Activated naive CD4-positive, alpha-beta T cell treated with anti-CD3 and anti-CD28 coated beads for 36 hours (primary cell): ENCODE measurements at places on chromosomes 7 and 10. TPM values are rescaled to one million over a fixed set of nuclear protein-coding genes. Genes with fewer than 3 reads are reported as not detected.

GRCh38 chr7:107936312-107936711 lies 45.3 kb downstream of the DLD start:
- H3K4me1 ChIP-seq = peaks cover 16% of the 10 kb centered on the region
- H3K36me3 ChIP-seq = peaks cover 3% of the 10 kb centered on the region
- H3K4me3 ChIP-seq = no peak overlapping the region
- DNase-seq = no peak
- H3K27ac ChIP-seq = no peak overlapping the region

DNA sequence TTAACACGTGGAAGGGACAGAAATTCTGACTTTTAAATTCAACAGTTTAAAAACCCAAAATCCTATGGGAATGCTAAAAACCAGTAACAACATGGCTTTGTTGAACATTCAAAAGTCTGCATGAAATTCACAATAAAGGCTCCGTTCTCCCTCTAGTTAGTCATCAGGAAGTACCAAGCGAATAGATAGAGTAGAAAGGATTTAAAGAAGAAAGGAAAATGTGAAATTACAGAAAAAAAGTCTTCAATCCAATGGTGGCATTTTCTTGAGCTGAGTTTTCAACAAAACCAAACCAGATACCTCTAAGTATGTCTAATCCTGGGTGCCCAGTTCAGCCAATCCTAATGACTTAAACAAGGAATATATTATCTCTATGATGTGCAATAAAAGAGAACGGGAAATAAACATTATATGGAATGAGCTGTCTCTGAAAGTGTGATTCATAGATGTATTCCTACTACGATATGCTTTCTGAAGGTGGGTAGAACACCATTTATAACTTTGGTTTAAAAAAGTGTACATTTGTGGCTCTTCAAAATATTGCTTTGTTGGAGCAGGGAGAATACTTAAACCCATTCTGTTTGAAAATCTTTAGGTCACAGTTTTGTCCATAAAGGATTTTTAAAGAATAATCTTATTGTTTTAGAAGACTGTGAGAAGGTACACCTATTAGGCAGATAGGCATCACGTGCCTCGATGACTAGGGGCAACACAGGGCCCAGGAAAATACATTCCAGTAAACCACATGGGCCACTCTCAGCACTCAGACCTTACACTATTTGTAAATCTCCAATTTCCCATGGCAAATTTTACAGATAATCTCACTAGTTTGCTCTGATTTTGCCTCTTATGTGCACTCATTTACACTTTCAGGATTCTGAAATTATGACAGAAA lies 87.7 kb downstream of the CUBN start:
- peaks cover 2% of the 10 kb centered on the region for H3K4me1 ChIP-seq
- H3K4me3 ChIP-seq = no peak overlapping the region
- no peak overlapping the region for H3K27ac ChIP-seq
- no peaks in the 10 kb centered on the region for H3K27me3 ChIP-seq
- no peak for DNase-seq

- H3K4me1 ChIP-seq = no peaks in the 10 kb centered on the region
- DNase-seq = no peak
- H3K36me3 ChIP-seq = no peaks in the 10 kb centered on the region
- peaks cover 11% of the 10 kb centered on the region for H3K27me3 ChIP-seq
These were observed 7.8 kb upstream of the ADCY1 start for GRCh38 chr7:45566386-45566785.

- no peak overlapping the region for H3K27ac ChIP-seq
- no peak overlapping the region for H3K4me3 ChIP-seq
- no peaks in the 10 kb centered on the region for H3K4me1 ChIP-seq
- H3K27me3 ChIP-seq = peaks cover 20% of the 10 kb centered on the region
These were observed 27.1 kb upstream of the SLC35B4 start for GRCh38 chr7:134343796-134344195.

- no peak overlapping the region for H3K27ac ChIP-seq
- H3K27me3 ChIP-seq = no peaks in the 10 kb centered on the region
- H3K4me1 ChIP-seq = peaks cover 17% of the 10 kb centered on the region
- peaks cover 40% of the 10 kb centered on the region for H3K36me3 ChIP-seq
- DNase-seq = no peak
These were observed 58.0 kb downstream of the IPMK start for GRCh38 chr10:58209669-58210068.

DNA sequence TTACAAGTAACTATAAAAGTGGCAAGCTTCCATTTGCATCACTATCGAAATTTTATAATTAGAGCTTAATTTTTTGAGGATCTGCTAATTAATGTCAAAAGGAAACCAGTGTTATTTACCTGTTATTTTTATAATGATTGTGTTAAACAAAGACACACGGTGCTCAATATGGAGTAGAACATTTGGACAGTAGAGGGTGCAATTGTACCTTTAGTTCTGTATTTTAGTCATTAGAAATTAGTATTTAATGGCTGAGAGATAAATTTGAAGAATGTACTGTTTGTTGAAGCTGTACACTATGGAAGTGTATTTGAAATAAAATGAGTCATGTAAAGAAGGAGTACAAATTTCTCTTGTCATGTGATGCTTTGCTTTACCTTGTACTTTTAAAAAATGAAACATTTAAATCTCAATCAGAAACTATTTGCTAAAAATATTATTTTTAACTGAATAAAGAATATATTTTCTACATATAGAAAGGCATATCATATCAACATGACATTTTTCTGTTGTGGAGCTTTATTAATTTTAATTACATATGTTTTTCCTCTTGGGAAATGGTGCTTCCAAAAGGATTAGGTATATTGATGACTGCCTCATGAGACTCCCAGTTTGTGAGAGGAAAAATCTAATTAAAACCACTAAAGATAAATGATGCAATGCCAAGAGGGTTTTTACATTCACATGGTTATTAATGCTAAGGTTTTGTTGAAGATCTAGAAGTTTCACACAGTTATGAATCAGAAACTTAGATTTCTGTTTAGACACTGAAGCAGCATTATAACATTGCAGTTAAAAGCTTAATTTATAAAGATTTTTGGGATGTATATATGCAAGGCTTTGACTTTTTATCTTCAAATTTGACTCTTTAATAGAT lies 10.4 kb upstream of the PRKG1 start:
- H3K4me1 ChIP-seq = no peaks in the 10 kb centered on the region
- H3K27me3 ChIP-seq = peaks cover 3% of the 10 kb centered on the region
- no peak overlapping the region for H3K4me3 ChIP-seq
- DNase-seq = no peak

GRCh38 chr7:106450716-106451115 lies 165.9 kb upstream of the NAMPT start:
- no peak overlapping the region for H3K4me3 ChIP-seq
- no peak for DNase-seq
- H3K4me1 ChIP-seq = peaks cover 24% of the 10 kb centered on the region
- no peak overlapping the region for H3K27ac ChIP-seq
- peaks cover 19% of the 10 kb centered on the region for H3K27me3 ChIP-seq

TLX1 gene
- not detected for total RNA-seq

COBL gene
- total RNA-seq = not detected

GHRHR gene
- not detected for total RNA-seq
